ENCODE measurements at places on chromosomes 7 and 10. TPM values are rescaled to one million over a fixed set of nuclear protein-coding genes. Genes with fewer than 3 reads are reported as not detected.

Gene DYNC1I1
- 0.43 TPM for total RNA-seq

Gene KLF14
- total RNA-seq, result not detected

Gene FAM131B
- 0.27 TPM for total RNA-seq

Gene FAM221A
- total RNA-seq, result 13.5 TPM

Gene FAM25A
- total RNA-seq, result not detected

GRCh38 chr7:23864973-23865372 lies 155.0 kb downstream of the STK31 start:
- no peak for DNase-seq

DNA sequence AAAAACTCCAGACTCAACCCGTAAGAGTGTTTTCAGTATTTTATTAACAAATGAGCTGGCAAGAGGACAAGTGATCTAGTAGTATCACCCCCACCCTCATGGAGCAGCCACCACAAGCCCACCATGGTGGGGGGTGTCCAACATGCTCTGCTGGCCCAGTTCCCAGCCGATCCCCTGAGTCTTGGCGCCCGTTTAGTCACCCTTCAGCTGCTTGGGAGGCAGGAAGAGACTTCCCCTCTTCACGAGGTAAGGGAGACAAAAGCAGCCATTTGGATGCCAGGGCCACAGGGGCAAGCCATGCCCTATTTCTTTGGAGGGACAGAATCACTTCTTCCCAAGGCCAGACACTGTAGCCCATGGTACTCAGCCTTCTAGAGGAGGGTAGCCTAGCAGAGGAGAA lies 54.1 kb downstream of the NOD1 start:
- no peak for DNase-seq

DNA sequence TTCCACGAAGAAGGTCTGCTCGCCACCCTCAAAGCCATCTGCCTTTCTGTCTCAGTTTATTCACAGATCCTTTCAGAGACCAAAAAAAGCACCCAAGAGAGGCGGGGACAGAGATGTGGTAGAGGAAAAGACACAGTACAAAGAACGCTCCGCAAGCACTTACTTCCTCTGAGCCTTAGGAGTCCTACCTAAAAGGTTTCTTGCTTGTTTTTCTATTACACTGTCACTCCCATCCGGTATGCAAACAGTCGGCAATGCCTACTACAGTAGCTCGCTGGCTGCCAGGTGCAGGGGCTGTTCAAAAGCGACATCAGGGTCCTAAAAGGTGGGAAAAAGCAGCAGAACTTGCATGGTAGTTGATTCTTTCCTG lies 816 bp downstream of the TECPR1 start:
- DNase-seq, result no peak

GRCh38 chr7:156473476-156474240 lies 166.9 kb upstream of the RNF32 start:
- no peak for DNase-seq

GRCh38 chr10:47264797-47265281 lies 35.2 kb upstream of the GDF10 start:
- peak; percentile 11 for DNase-seq
